Temporal lobe (tissue), 4 donors: ENCODE measurements at places on chromosomes 6 and 20. TPM values are rescaled to one million over a fixed set of nuclear protein-coding genes. Genes with fewer than 3 reads are reported as not detected.

SGK1 gene
- total RNA-seq: 30.5 TPM

DSP gene
- 9.3 TPM for total RNA-seq

STMND1 gene
- 0.25 TPM for total RNA-seq

HMGCLL1 gene
- 45.2 TPM for total RNA-seq

SNRPB2 gene
- 46.7 TPM for total RNA-seq

PKHD1 gene
- total RNA-seq: under 0.01 TPM

SNAP91 gene
- total RNA-seq: 86.1 TPM

PIGU gene
- 15.2 TPM for total RNA-seq

DUSP15 gene
- 4.4 TPM for total RNA-seq

SCAF8 gene
- 63.9 TPM for total RNA-seq

GSTA2 gene
- not detected for total RNA-seq

CST7 gene
- 0.25 TPM for total RNA-seq

ME1 gene
- 5.7 TPM for total RNA-seq

KHDRBS2 gene
- total RNA-seq: 55.8 TPM

SIRPB2 gene
- total RNA-seq: 0.49 TPM

MOG gene
- total RNA-seq: 0.25 TPM

XKR7 gene
- 11.3 TPM for total RNA-seq

SLA2 gene
- under 0.01 TPM for total RNA-seq

CTCFL gene
- not detected for total RNA-seq
